ENCODE measurements at places on chromosomes 2 and 18.

- DNase-seq, result no peak
Measured at GRCh38 chr2:12363138-12363537, 353.6 kb upstream of the TRIB2 start.

DNA sequence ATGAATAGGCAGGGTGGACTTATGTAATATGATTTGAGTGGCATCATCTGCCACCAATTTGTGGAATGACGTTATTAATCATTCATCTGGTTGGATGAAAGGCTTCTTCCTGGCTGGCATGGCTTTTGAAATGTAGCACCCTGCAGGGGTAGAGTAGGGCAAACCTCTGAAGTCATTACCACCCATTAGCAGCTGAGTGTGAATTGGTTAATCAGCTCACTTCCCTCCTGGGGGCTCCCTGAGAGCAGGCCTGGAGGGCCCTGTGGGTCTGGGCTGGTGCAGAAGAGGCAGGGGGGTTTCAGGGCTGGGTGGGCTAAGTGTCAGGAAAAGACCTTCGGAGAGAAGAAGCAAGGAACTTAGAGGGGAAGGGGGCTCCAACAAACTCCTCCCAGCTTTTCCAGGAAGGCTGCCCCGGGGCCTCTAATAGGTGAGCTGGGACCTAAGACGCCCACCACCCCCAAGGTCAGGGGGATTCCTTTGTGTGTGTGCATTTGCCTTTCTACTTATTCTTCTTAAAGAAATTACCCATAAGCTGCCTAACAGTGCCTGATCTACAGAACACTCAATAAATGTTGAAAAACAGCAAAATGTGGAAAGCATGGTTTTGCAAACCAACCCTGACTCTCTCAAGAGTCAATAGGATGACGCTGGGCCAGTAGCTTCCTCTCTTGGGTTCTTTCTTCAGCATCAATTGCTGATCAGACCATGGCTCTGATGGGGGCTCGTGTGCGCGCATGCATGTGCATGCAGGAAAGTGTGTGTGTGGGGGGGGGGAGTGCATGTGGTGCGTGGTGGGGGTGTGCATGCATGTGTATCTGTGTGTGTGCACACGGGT is 49.7 kb upstream of the ZNF516 start:
- DNase-seq, result no peak

GRCh38 chr18:3466872-3467271 is 16.9 kb downstream of the TGIF1 start:
- no peak for DNase-seq

- no peak for DNase-seq
Measured at GRCh38 chr2:81282151-81282769, 977.7 kb upstream of the LRRTM1 start.

GRCh38 chr18:10378688-10379420 is 75.6 kb upstream of the APCDD1 start:
- no peak for DNase-seq

- no peak for DNase-seq
Measured at GRCh38 chr2:727071-727470, 49.9 kb upstream of the TMEM18 start.

GRCh38 chr2:45009928-45010701 is 863 bp upstream of the SIX2 start:
- DNase-seq, result peak; percentile 91

- no peak for DNase-seq
Measured at GRCh38 chr2:144083211-144083610, 436.7 kb downstream of the ZEB2 start.

GRCh38 chr18:45166341-45166835 is 448.9 kb upstream of the SLC14A2 start:
- DNase-seq, result no peak

- DNase-seq, result no peak
Measured at GRCh38 chr2:129777146-129777545, 202.3 kb upstream of the RAB6C start.

DNA sequence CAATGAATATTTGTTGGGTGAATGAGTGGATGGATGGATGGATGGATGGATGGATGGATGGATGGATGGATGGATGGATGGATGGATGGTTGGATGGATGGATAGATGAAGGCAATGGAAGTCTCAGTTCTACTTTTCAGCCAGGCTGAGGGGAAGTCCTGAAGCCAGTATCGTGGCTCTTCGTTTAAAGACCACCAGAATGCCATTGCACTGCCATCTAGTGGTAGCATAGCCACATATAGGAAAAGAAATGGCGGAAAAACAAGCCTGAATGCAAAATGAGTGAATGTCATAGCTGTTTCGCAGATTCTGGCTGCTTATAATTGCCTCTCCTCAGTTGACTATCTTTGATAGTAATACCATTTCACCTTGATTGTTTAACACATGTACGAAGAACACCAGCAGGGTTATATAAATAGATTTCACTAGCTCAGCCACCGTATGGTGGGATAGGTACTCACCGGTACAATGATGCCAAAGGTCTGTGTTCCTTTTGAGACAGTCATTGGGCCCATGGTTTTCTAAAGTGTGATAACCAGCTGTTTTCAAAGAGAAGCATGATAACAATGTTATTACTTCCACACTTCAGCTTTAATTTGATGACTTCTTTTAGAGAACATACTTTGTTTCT is 62.3 kb upstream of the GREB1L start:
- DNase-seq, result no peak

GRCh38 chr2:73987948-73988700 is 3.4 kb downstream of the TET3 start:
- no peak for DNase-seq

DNA sequence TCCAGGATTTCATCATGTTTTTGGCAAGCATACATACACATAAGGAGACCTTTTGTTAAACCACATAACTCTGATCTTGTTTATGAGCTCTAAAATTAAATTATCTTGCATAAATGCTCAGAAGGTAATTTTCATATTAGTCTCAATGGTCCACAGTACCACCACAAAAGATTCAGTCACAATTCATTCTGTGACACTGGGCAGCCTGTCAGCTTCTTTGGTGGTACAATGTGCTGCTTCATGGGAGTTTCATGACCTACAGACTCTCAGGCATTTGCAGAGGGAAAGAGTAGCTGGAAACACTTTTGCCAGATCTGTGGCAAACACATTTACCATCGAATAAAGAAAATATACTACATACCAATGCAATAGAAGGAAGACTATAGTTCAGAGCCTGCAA is 51.3 kb upstream of the ZNF397 start:
- no peak for DNase-seq

GRCh38 chr2:240305369-240305962 is 130.0 kb upstream of the GPC1 start:
- DNase-seq, result no peak

DNA sequence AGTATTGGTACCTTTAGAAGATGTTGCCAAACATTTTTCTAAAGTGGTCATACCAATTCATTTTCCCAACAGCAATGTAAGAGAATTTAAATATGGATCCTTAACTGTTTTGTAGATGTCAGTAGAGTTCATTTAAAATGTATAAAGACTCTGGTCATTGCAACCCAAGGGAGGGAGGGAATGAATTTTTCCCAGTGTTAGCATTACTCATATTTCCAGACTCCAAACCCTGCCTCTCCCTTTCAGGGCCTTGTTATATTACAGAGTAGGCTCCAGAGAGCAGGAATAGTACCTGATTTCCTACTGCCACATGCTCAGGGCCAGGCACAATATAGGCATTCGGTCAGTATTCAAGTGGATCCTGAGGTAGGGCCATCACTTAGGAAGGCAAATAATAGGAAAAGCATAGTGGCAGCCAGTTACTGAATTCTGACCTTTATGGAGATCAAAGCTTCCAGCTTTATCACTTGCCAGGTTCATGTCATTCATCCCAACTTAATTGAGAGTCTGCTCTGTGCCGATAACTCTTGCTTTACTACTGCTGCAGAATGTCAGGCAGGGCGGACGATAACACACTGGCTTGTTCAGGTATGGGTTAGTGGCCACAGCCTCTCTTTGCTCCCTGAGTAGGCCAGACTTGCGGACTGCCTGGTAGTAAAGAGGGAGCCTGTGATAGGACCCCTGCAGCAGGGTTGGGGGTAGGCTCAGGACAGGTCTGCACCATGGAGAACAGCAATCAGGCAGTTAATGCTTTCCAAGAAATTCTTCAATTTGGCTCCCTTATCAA is 75.3 kb downstream of the OSBPL6 start:
- no peak for DNase-seq

GRCh38 chr2:119759451-119760236 is at the start of gene PTPN4:
Gene PTPN4 (plus strand): TSS chr2:119759922. CDS start chr2:119809854, 49,932 bp downstream.
- peak; percentile 99 for DNase-seq

- DNase-seq, result no peak
Measured at GRCh38 chr2:74694281-74694680, 40.2 kb downstream of the SEMA4F start.

GRCh38 chr2:201631041-201631440 is 12.3 kb downstream of the TMEM237 start:
- no peak for DNase-seq

- DNase-seq, result no peak
Measured at GRCh38 chr2:109719871-109720270, 74.2 kb upstream of the RGPD5 start.

DNA sequence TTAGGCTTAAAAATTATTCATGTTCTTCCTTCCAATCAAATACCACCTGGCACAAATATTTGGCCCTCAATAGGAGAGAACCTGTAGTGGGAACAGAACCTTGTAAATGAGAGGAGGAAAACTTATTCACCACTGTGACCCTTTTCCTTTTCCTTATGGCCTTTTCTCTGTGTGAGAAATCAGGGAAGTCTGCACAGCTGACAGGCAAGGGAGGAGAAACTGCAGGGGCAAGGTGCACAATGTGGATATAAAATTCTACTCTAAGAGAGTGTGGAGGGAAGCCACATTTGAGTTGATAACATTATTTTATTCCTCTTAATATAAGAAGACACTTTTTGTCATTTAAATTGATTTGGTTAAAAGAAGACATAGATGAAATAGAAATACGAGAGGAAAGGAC is 1247.0 kb upstream of the CHAC2 start:
- DNase-seq, result no peak

GRCh38 chr2:60295636-60295962 is 257.9 kb downstream of the BCL11A start:
- no peak for DNase-seq

DNA sequence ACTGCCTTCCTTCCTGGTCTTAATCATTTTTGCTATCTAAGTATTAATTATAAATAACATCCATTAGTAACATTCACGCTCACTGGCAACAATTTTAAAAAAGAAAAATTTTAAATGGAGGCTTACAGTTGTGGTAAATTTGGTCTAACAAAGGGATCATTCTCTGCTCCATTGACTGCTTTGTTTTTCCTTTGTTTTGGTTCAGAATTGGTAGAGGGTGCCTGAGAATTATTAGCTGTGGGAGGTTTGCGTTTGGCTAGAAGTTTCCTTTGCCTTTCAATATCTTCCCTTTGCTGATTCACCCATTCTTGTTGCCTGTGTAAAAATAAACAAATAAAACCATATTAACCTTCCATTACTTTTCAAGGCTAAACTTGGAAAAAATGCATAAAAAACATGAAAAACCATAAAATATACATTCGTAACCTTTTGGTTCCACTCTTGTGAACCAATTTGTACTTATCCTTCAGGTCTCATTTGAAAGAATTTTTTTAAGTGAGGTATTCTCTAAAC is 114.6 kb downstream of the TLK1 start:
- DNase-seq, result no peak

- DNase-seq, result no peak
Measured at GRCh38 chr2:121705958-121706357, 30.7 kb downstream of the NIFK start.

GRCh38 chr18:72542984-72543356 is 1.2 kb downstream of the CBLN2 start:
- no peak for DNase-seq

DNA sequence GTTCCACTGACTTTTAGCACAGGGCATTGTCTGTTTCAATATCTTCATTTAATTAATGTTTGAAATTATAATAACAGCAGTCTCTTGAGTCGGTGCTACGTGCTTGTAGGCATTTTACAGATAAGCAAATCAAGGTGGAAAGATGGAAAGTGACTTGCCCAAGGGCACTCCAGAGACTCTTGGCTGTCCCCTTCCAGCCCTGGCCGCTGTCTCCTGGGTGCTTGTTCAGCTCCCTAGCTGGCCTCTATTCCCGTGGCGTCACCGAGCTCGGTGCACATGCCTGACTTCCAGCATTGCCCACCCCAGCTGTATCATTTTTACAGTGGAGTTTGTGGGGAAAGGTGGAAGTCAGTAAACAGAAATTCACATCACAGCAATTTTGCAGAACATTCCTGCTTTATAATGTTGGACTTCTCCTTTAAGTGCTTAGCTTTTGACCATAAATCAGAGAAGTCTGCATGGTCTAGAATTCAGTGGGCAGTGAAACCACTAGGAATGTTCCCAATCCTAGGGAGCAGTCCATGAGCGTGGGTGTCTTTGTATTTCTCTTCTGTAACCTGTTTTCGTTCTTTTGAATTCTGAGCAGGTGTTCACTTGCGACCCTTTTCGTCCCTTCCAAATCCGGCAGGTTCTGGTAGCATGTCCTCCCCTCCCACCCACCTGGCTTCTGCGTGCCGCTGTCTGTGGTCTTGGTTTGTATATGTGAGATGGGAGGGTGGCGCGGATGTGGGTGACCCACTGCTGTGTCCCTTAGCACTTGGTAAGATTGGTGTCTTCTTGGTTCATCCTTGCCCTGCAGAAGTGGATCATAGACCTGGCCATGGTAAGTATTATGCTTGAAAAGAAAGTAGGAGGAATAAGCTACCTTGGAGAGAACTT is 8.4 kb downstream of the SLC66A3 start:
- no peak for DNase-seq

GRCh38 chr2:222731201-222731621 is 59.8 kb downstream of the MOGAT1 start:
- no peak for DNase-seq

GRCh38 chr2:236991874-236992273 is 93.8 kb upstream of the COPS8 start:
- no peak for DNase-seq

- no peak for DNase-seq
Measured at GRCh38 chr2:44741507-44741906, 200.0 kb upstream of the SIX3 start.

- DNase-seq, result no peak
Measured at GRCh38 chr2:186868344-186868743, 19.4 kb upstream of the ZSWIM2 start.

GRCh38 chr2:219641390-219642068 is 14.1 kb downstream of the SLC4A3 start:
- no peak for DNase-seq

GRCh38 chr2:182426082-182426917 is 536 bp downstream of the PDE1A start:
- no peak for DNase-seq

- peak; percentile 79 for DNase-seq
Measured at GRCh38 chr18:46418663-46419260, 238.3 kb downstream of the LOXHD1 start.

GRCh38 chr2:236638707-236639106 is 69.1 kb downstream of the ACKR3 start:
- no peak for DNase-seq

GRCh38 chr2:41475959-41476358 is 571.9 kb upstream of the PKDCC start:
- DNase-seq, result no peak

DNA sequence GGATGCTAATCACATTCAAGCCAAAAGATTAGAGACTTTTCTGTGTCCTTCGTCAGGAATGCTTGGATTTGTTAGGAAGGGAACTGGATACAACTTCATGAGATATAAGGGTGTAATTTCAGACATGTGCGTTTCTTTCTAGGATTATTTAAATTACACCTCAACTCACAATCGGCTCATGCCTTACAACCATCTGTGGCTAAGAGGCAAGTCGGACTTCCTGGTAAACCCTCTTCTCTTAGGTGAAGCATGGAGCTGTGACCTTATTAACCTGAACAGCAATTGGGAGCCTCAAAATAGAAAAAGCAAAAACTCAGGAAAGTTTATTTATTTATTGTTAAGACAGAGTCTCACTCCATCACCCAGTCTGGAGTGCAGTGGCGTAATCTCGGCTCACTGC is 61.8 kb downstream of the SEMA4F start:
- no peak for DNase-seq
